ENCODE measurements at places on chromosomes 7 and 10.
A peak's percentile ranks its signal among the peaks of the same experiment; 100 is the strongest.

DNA sequence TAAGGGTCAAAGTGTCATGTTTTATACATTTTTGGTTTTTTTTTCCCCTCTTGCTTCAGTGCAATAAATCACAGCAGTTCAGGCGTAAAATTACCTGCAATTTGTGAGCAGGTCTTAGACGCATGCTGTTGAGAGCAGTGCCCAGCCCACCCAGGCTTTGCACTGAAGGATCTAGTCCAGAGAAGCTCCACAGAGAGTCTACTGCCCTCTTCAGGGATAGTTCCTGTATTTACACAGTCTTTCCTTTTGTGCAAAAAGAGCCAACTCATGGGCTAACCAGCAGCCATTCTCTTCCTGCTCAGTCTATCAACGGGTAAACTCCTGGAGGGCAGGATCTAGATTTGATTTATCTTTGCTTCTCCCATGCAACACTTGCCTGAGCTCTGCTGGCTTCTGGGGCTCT is 82.2 kb upstream of the NAMPT start:
- DNase-seq: peak; percentile 13

GRCh38 chr10:13291821-13292773 is 7.8 kb downstream of the PHYH start:
- DNase-seq: no peak

DNA sequence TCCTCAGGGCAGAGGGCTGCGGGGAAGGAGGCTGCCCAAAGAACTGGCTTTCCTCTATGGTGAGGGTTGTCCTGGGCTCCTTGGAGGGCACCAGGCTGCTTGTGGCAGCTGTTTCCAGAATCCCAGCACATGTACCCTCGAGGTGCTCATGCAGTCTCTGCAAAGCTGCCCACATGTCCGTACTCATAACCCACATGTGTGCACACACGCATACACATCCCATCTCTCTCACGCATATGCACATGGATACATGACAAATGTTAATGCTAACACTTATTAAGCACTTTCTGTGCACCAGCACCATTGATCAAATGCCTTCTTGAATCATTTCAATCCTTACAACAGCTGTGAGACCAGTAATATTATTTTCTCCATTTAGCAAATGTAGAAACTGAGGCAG is 36.3 kb upstream of the COMTD1 start:
- DNase-seq: no peak

DNA sequence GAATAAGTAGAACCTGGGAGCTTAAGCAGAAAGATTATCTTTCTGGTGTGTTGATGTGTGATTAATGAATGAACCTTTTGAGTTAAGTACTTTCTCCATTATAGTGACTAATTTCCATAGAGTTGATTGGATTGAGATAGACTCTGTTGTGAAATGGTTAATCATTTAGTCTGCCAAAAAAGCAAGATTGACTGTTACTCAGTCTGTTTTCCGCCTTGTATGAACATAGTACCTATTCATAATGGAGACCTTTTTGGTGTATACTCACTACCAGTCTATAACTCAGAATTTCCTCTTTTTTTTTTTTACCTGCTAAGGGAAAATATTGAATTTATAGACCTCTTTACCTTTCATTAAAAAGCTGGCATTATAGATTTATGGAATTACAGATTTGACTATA is 14.4 kb upstream of the NPVF start:
- no peak for DNase-seq

- DNase-seq: no peak
Measured at GRCh38 chr7:96825285-96825684, 115.6 kb upstream of the SEM1 start.

- no peak for DNase-seq
Measured at GRCh38 chr7:22811746-22812280, 10.8 kb downstream of the TOMM7 start.

GRCh38 chr7:151083824-151084160 is 499 bp upstream of the TMUB1 start:
- no peak for DNase-seq

- DNase-seq: no peak
Measured at GRCh38 chr10:110220398-110220797, 13.0 kb downstream of the MXI1 start.

DNA sequence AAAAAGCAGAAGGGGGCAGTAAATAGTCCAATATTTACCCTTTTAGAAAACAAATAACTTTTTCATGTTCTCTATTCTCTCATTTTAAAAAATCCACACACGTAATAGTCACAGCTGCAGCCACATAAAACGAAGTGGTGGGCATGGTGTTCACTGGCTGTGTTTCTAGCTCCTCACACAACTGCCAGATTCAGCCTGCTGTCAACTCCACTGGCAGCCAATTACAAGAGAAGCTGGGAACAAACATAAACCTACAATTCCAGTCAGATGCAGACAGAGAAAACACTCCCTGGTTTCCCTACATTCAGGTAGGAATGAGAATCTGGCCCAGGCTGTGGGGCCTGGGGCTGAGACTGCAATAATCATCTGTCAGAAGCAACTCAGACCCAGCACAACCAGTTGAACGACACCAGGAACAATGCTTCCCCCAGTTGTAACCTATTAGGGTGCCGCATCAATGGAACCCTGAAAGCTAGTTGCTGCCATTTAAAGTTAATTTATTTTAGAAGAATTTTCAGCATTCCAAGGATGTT is 29.1 kb downstream of the ERCC6 start:
- DNase-seq: no peak

GRCh38 chr10:80500572-80501380 is 36.9 kb upstream of the SH2D4B start:
- DNase-seq: peak; percentile 49

- no peak for DNase-seq
Measured at GRCh38 chr7:139860090-139860775, 31.2 kb downstream of the TBXAS1 start.

GRCh38 chr10:35707642-35708425 is 65.7 kb upstream of the FZD8 start:
- no peak for DNase-seq

DNA sequence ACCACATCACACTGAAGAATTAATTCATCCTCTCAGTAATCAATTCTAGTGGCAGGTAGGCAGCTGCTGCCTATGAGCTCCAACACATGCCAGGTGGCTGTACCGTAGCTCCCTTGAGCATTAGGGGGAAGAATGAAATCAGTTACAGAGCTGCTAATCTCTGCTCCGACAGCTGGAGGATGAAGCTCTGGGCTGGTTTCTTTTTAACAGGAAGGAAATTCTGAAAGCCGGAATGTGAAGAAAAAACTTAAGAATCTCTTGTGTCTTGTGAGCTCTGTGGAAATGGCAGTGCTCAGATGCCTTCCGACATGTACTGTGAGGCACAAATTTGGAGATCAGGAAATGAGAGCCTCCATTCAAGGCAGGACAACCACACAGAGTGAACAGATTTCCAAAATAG is 2.8 kb upstream of the AHCYL2 start:
- no peak for DNase-seq

- no peak for DNase-seq
Measured at GRCh38 chr7:2825559-2826227, 18.4 kb downstream of the GNA12 start.

GRCh38 chr10:13371897-13372470 is 23.9 kb upstream of the SEPHS1 start:
- DNase-seq: peak; percentile 81

DNA sequence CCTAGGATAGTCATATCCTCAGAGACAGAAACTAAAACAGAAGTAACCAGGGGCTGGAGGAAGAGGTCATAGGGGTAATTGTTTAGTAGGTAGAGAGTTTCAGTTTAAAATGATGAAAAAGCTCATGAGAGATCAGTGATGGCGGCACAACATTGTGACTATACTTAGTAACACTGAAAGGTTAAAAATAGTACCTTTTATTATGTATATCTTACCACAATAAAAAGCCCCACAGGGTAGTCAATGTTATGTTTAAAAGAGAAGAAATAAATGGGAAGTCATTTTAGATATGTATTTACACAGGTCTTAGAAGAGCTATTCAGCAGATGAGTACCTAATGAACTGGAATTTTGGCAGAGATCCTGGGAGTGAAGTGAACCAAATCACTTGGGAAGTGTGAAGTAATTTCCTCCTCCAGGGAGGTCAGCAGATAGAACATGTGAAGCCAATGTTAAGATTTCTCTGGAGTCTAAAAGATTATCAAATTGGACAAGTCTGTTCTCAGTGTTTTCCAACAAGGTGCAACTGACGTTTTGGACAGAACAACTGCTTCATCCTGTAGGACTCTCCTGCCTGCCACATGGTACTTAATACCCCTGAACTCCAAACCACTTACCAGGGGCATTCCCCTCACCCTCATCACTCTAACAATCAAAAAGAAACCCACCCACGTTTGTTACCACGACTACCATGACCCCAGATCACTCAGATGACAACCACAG is 6.4 kb downstream of the CDCA7L start:
- no peak for DNase-seq

DNA sequence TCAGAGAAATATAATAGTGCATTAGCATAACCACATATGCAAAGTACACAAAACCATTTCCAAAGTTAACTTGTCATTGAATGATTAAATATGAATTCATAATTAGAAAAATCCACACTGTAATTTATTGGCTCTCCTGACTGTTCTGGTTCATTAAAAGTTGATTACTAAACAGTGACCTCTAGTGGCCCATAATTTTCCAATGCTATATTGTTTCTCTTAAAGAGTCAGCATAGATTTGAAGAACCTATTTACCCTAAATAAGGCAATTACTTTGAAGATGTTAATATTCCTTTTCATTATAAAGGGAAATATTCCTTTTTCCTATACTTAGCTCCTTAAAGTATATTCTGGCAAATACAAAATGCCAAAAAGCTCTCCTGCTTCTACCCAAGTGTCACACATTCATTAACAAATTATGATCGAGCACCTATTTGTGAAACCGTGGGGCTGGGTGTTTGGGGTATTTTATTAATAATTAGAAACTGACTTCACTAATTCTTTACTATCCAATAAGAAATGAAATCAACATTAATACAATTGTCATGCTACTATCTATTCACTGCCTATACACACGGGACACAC is 86.2 kb downstream of the HIBADH start:
- peak; percentile 43 for DNase-seq

DNA sequence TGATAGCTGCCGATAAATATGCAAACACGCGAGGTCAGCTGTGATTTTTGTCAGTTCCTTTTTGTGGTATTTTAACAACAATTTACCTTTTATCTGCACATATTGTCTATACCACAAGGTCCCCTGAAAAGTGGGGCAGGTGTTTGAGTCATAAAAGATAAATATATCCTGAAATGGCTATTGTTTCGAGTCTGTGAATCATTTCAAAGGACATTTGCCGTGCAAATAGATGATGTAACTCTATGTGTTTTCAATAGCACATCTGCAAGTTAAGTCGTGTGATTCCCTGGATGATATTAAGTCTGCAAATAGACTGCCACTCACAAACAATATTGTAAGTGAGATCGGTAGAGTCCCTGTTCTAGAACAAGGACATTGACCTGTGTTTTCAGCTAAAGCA is 193.0 kb upstream of the PITRM1 start:
- no peak for DNase-seq

DNA sequence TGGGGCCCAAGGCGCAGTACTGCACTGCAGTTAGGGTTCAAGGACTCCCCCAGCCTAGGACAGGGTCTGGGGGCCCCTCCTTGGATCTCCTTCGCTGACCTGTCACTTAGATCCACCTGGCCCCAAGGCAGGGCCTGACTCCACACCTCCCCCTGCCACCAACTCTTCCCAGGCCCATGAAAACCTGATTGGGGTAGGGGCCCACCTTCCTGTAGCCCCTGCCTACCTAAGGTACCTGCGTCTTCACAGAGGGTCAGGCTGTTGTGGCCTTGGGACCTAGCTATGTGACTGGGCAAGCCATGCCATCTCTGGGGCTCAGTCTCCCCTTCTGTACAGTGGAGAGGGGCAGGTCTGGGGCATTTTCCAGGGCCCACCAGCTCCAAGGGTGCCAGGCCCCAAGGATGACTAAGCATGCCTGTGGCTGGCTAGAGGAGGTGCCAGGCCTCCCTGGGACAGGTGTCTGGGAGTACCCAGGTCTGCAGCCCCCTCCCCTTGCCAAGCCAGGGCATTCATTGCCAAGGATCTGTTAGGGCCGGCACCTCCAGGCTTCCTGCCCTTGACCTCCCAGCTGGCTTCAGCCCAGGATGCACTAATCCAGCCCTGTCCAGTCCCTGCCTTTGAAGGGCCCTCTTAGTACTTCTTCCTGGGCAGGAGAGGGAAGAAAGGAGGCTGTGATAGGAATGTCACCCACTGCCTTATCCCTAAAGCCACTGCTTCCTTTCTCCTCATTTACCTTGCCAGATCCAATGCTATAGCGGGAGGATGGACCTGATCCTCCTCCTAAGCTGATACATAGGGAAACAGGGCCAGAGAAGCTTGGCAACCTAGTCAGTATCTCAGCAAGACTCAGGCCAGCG is 1.3 kb downstream of the LIMK1 start:
- no peak for DNase-seq

GRCh38 chr10:96152437-96152836 is 22.3 kb downstream of the ZNF518A start:
- DNase-seq: no peak

DNA sequence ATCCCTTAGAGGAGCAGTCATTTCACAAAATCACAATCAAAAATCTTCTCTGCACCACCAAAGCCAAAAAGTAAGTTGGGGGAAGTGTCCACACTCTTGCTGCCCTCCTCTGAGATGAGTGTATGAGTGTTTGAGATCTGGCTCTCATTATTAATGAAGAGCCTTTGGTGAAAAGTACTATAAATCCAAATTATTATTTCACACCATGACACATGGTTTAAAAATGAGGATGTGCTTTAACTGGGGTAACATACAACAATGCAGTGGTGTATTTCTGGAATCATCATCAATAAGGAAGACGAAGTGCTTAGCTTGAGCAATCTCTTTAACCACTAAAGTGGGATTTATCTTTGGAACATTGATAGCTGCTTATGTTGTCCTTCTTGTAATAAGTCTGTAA is 114.2 kb upstream of the ADAM12 start:
- DNase-seq: peak; percentile 36

Measured in fibroblast of skin of back (primary cell).